ENCODE measurements at places on chromosomes 3 and 15.
A peak's percentile ranks its signal among the peaks of the same experiment; 100 is the strongest.

- DNase-seq, result peak; percentile 88
These were observed 117.8 kb downstream of the TMEM266 start for GRCh38 chr15:76177491-76178040.

- DNase-seq, result peak; percentile 76
These were observed 29.9 kb downstream of the SLC49A4 start for GRCh38 chr3:122824465-122825381.

GRCh38 chr15:49064281-49064653, 18.0 kb upstream of the SECISBP2L start:
- DNase-seq, result no peak

DNA sequence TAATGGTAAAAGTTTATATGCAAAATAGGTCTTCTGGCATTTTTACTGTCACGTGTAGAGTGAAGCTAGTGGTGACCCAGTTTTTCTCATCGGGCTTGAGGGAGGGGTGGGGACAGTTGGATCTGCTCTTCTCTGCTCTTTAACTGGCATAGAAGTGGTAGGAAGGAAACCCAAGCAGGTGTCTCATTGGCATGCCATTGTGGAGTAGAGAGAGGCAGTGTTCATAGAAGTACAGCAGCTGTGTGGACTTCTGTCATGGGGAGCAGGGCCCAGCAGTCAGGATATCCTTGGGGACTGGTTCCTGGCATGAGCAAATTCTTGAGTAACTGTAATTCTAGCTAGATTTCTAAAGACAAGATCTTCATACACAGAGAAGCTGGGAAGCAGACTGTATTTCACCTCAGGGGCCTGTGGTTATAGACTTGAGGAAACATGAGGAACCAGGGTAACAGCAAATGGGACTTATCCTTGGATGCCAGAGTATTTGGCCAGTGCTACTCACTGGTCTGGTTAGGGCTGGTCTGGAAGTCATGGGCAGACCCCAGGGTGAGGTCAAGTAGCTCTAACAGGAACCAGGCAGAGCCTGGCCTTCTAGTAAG, 42.9 kb downstream of the CDIN1 start:
- DNase-seq, result no peak

- DNase-seq, result no peak
These were observed 203.4 kb downstream of the MEIS2 start for GRCh38 chr15:36896949-36897348.

GRCh38 chr3:125271127-125271526, 58.6 kb upstream of the SLC12A8 start:
- no peak for DNase-seq

DNA sequence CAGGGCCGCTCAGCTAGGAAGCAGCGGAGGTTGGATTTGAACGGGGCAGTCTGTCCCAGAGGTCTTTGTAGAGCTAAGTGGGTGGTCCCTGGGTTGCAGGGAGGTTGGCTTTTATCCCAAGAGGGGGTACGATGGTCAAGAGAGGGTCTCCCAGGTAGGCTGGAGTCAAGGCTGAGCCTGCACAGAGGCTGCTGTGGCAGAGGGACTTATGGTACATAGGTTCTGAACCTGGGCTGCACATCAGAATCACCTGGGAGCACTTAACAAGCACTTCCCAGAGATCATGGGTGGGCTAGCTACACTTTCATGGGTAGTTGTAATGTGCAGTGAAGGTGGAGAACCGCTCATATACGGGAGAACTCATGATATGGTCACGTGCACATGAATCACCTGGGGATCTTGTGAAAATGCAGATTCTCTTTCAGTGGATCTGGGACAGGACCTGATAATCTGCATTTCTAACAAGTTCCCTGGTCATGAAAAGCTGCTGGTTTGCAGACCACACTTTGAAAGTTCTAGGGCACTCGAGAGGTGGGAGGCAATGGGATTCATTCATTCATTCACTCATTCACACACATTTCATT, 2.9 kb upstream of the RASGRF1 start:
- no peak for DNase-seq

DNA sequence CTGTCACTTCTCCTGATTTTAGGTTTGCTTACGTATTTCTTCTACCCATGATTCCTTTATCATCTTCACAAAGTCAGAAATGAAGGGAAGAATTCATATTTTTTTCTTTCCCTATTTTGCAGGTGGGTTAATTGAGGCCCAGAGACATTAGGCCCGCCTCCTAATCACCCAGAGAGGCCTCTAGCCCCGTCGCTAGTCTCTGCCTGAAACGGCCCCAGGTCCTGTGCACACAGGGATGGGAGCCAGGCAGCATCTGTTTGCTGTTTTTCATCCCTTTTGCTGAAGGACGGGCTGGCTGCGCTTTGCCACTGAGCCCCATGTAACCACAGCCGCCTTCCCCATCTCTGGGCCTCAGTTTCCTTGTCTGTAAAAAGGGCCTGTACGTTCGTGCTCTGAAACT, 135.9 kb downstream of the FBLN2 start:
- DNase-seq, result no peak

- no peak for DNase-seq
These were observed 17.3 kb upstream of the SAMD7 start for GRCh38 chr3:169894110-169894509.

DNA sequence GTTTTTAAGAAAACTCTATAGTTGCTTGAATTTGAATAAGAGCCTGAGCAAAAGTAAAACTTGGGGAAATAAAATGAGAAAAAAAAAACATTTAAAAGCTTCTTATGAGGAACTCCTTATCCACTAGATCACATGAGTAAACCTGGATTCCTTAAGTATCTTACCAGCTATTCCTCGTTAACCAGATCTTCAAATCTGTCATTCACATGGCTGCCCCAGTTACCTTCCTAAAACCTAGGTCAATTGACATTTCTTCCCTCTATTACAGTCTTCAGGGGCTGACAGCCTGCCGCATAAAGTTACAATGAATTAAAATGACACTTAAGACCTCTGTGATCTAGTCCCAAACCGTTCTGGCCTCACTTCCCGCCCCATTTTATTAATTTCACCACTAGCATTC, 583.6 kb downstream of the NR2F2 start:
- DNase-seq, result no peak
